ENCODE measurements at places on chromosomes 2 and 18.

DNA sequence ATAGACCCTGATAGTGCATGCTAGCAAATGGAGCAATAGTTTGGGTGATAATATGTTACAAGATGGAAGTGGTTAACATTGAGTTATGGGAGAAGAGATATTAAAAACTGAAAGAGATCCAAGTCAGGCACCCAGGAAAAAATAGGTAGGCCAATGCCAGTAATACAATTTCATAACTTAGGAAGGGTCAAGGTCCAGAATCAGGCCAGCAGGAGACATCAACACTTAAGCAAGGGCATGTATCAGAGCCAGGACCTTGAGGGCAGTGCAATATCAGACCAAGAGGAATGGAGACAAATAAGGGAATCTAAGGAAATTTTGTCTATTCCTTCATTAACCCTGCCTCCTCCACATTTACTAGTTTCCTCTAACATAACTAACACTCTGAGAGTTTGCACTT, 124.1 kb upstream of the NYAP2 start:
- no peak for DNase-seq

- DNase-seq = no peak
These were observed 80.5 kb downstream of the EHBP1 start for GRCh38 chr2:62785810-62786597.

- DNase-seq = no peak
These were observed 21.7 kb upstream of the CXCR4 start for GRCh38 chr2:136139631-136140030.

GRCh38 chr2:201779901-201780673, 646 bp downstream of the ALS2 start:
- no peak for DNase-seq

DNA sequence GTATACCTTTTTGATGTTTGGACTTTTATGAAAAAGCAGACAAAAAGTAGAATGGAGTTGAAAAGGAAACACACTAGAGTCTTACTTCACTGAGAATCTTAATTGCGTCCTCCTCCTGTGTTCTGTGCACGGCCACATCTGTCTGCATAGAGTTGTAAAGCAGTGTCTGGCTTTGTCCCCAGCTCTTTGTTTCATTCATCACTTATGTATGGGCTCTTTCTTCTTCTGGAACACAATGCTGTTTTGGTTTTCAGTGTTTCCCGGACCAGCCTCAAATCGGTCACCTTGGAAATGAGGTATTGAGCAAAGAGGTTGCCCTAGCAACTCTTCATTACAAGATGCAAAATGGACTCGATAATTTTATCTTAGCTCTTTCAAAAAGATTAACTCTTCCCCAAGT, 104.3 kb upstream of the CNGA3 start:
- no peak for DNase-seq

DNA sequence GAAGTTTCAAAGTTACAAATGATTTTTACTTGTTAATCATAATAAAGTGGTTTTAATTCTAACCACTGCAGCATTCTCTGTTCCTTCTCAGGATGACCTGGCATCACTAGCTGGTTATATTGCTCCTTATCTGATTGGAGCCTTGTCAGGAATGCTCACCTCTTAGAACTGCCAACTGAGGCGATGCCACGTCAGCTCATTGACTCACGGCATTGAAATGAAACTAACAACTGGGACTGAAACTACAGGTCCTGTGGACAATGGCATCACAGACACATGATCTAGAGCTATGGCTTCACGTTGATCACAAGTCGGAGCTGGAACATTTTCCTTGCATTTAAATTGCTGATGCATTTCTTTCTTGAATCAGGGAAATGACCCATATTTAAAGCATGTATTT, 54.9 kb upstream of the MAP2 start:
- peak; percentile 66 for DNase-seq

GRCh38 chr2:234134496-234134895, 84.0 kb downstream of the SPP2 start:
- no peak for DNase-seq

GRCh38 chr18:73009691-73010090, 141.9 kb upstream of the NETO1 start:
- DNase-seq = no peak

DNA sequence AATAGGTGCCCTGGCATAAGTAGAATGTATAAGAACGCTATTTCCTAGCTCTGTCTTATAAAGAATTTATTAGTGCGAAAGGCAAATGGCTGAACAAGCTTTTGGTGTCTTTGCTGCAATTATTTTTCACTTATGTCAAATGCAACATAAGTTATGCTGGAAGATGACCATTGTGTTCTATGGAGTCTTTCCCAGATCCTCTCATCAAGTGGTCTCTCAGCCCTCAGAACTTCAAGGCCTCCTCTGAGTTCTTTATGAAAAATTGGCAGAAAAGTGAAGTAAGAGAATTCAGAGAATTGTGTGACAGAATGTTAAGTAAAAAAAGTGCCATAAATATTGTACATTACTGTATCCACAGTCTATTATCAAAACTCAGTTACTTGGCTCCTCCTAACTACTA, 75.2 kb downstream of the RIT2 start:
- DNase-seq = no peak

GRCh38 chr2:150211164-150211631, 276.3 kb downstream of the RND3 start:
- peak; percentile 74 for DNase-seq

GRCh38 chr2:34201099-34201498, 602.0 kb upstream of the FAM98A start:
- DNase-seq = no peak

DNA sequence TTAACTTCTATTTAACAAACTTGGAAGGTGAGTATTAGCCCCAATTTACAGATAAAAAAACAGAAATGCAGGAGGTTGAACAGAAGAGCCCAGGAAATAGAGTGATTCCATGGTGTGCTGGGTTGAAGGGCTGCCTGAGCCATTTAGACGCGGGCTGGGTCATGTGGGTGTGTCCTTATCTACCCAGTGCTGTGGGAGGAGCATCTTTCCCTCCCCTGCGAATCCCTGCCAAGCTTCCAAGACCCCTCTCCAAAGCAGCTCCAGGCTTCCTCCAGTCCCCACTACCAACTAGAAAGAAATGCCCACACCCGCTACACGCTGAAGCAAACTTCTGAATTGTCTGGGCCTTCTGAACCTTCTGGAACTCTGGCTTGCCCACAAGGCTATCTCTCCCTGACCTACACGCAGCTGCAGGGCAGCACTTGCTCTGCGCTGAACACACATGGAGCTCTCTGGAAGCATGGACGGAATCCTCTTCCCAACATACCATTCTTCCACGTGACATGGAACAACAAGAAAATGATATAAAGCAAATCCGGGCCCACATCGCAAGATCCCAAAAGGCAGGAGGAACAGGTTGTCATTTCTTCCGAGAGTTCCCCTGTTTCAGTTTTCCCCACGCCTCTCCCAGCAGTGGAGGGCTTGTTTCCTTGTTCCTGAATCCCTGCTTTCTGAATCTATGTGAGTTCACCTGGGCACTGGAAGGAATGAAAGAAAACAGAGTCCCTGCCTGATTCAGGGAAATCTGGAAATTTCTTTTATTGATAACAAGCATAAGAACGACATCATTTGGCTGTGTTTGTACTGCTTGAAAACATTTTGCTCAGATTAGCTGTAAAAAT, 562.7 kb upstream of the ID2 start:
- no peak for DNase-seq

DNA sequence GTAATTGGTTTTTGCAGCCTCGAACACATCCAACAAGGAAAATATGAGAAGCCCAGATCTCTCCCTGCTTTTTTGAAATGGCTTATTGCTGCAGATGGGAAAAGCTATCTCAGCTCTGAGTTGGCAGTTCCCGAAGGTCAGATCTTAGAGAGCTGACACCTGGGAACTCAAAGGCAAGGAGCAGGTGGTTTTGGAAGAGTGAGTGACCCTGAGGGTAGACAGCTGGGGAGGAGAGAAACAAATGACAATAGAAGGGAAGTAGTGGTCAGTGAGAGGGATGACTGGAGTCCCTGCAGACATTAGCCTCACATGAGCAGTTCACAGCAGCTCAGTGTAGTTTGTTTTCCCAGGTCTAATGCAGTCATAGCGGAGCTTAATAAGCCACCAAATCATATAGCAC, 317.9 kb downstream of the STK39 start:
- DNase-seq = no peak

DNA sequence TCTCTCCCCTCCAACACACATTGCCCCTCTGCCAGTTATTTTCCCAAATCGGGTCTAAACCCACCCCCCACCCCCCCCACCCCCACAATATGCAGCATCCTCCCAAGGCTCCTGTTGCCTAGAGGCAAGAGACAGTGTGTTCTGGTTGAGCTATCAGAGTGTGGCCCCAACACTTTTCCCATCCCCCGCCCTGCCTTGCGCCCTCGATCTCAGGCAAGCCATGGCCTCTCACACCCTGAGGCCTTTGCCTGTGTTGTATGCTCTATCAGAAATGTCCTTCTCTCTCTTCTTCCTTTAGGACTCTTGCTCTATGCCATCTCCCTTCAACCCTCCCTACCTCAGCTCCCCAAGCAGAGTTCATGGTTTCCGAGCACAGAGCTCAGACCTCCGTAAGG, 9.5 kb upstream of the GRHL1 start:
- DNase-seq = no peak
